Activated effector memory CD4-positive, alpha-beta T cell treated with Interleukin-2 at 50 U/mL for 16 hours (primary cell): ENCODE measurements at places on chromosomes 16 and 17.

DNA sequence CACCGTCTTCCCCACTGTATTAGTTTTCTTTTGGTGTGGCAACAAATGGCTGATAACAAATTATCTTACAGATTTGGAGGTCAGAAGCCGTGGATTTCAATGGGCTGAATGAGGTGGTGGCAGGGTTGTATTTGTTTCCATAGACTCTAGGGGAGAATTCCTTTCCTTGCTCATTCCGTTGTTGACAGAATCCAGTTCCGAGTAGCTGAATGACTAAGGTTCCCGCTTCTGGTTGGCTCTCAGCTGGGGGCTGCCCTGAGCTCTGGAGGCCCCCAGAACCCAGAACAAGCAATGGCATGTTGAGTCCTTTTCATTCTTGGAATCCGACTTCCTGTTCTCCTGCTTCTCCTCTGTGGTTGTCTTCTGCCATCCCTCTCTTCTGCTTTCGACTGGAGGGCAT lies 280.4 kb downstream of the SNX29 start:
- no peak for DNase-seq

GRCh38 chr16:76681296-76681695 lies 404.1 kb downstream of the CNTNAP4 start:
- no peak for DNase-seq

DNA sequence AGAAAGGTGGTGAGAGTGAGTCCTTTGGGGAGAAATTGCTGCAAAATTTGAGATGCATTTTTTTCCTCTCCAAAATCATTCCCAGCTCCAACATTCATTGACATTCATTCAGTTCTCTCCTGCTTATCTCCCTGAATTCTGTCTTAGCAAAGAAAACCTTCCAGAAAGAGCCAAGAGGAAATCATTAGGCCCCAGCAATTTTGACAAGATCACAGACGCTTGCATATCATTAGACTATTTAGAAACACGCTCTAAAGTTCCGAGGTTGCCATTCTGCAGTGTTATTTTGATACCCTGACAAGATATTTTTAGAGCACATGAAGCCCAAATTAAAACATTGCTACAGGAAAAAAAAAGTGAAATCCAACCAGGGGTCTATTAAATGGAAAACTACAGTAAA lies 9.6 kb upstream of the CHCT1 start:
- DNase-seq = no peak

- peak; percentile 17 for DNase-seq
These were observed 28.4 kb upstream of the TMC5 start for GRCh38 chr16:19389246-19389645.

GRCh38 chr17:61481421-61481820 lies 29.2 kb downstream of the TBX4 start:
- no peak for DNase-seq

DNA sequence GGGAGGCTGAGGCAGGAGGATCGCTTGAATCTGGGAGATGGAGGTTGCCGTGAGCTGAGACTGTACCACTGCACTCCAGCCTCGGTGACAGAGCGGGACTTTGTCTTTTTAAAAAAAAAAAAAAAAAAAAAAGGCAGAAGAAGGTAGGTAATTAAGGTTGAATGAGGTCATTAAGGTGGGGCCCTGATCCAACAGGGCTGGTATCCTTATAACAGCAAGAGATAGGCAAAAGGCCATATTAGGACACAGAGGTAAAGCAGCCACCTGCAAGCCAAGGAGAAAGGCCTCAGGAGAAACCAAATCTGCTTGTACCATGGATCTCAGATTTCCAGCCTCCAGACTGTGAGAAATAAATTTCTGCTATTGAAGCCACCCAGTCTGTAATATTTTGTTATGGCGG lies 60.3 kb downstream of the SPAG9 start:
- no peak for DNase-seq

- DNase-seq = no peak
These were observed 35.6 kb downstream of the TSC2 start for GRCh38 chr16:2083409-2083808.

- DNase-seq = no peak
These were observed 16.4 kb upstream of the HAP1 start for GRCh38 chr17:41750862-41751261.

- no peak for DNase-seq
These were observed 9.1 kb downstream of the NLE1 start for GRCh38 chr17:35132816-35133550.

DNA sequence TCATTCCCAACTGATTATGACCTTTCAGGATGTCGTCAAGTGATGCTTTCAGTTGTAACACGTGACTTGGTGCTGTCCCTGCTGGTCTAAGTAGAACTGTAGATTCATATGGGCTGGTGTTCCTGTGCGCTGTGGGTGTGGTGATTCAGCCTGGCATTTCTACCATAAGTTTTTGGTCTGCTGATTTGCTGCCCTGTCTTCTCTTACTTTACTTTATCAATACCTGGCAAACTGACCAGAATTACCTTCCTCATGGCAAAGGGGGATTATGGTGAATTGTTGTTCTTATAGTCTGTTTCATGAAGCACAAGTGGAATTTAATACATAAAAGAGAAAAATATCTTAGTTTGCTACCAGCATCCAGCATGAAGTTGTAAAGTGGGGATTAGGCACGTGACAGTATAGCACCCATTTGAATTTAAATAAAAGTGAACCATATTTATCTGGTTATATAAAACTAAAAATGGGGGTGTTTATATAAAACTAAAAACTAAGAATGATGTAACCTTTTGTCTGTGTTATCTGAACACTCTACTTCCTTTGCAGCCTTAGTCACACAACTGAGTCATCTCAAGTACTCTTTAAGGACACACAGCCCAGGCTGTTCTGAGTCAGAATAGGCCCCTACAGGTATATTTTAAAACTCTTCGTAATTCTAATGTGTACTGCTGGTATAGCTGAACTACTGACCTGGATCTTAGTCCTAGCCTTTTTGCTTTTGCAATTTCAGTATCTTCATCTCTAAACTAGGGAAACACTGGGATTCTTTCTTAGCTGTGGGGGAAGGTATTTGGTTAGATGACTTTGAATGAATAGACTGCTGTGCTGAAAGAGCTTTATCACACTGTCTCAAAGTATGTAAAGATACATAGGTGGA lies 28.3 kb downstream of the TTC19 start:
- DNase-seq = no peak

- no peak for DNase-seq
These were observed 494.6 kb downstream of the CDH11 start for GRCh38 chr16:64627288-64627687.
